ENCODE measurements at places on chromosomes 2 and 18.

- no peak for DNase-seq
Observed at GRCh38 chr18:35029770-35030169, 11.4 kb upstream of the MAPRE2 start.

DNA sequence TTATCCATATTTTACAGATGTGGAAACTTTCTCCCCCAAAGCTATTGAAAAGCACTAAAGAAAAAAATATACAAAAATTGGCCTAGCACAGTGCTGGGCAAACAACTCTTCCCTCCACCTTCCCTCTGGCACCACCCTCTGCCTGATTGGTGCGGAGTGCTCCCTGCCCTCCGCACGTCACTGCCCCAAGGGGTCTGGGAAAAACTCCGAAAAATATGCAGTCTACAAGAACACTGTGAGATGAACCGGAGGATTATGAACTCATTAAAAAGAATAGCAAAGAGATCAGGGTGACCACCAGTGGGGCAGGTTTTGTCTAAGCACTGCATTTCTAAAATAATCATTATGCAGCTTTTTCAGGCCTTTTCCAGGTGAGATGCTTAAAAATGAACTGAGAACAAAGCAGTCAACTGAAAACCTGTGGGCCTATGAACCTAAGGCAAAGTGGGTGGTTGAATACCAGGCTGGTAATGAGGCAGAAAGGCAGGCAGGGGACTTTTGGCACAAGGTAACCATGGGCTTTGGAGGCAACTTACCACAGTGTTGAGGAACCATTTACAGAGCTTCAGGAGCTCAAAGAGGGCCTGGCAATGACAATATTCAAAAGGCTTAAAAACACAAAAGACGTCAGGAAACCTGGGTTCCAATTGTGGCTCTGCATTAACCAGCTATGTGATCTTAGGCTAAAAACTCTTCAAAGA lies 57.5 kb downstream of the AAK1 start:
- no peak for DNase-seq

- no peak for DNase-seq
Observed at GRCh38 chr2:29420464-29420863, 305.2 kb downstream of the CLIP4 start.

- no peak for DNase-seq
Observed at GRCh38 chr2:86752934-86753333, 32.8 kb downstream of the RMND5A start.

DNA sequence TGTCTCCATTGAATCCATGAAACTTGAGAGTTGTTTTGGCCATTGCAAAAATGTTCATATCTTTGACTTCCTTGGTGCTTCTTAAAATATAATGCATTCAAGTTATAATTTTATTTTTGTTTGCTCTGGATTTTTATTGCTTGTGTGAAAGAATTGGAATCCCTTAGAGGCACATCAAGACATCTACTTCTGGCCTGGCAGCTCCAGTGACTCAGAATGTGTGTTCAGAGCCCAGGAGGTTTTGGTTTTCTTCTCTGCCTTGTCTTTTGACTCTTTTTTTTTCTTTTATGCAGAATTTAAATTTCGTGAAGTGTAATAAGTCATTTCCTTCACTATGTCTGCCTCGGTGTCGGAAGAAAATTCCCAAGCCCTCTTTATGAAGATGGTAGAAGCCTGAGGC lies 180.2 kb downstream of the LTBP1 start:
- DNase-seq: no peak

DNA sequence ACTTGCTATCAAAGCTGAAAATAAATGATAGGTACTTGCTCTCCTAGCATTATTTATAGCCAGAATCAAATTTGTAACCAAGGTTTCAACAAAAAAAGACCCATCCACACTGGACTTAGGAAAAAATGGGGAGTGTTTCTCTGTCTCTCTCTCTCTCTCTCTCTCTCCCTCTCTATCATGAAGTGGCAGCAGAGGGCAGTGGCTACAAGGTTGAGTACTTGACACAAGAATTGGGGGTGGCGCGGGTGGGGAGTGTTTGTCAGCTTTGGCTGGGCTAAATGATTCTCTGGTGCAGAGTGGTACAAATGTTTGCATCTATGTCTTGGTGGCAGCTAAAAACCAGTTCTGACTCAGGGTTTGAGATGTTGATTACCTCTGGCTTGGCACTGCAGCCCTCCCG lies 85.0 kb downstream of the RBM43 start:
- DNase-seq: no peak

- no peak for DNase-seq
Observed at GRCh38 chr2:152615177-152615576, 102.1 kb downstream of the PRPF40A start.

GRCh38 chr2:88269836-88270235 lies 99.7 kb downstream of the THNSL2 start:
- DNase-seq: no peak

Data from NCI-H510A treated with DMSO at 0.1 percent for 48 hours (cell line).